Upper lobe of left lung (tissue), 6 donors: ENCODE measurements at places on chromosomes 16 and 17. TPM values are rescaled to one million over a fixed set of nuclear protein-coding genes. Genes with fewer than 3 reads are reported as not detected.

The ICAM2 gene
- 43.7 TPM for total RNA-seq

The NXPH3 gene
- 3.9 TPM for total RNA-seq

The HIGD1B gene
- total RNA-seq = 15.9 TPM

The NTN1 gene
- total RNA-seq = 3.9 TPM

The ACBD4 gene
- total RNA-seq = 29.3 TPM

The IL17C gene
- total RNA-seq = not detected

The CRHR1 gene
- total RNA-seq = not detected

The PRSS8 gene
- 125 TPM for total RNA-seq

The HES7 gene
- 4.9 TPM for total RNA-seq

The RPAIN gene
- 75.2 TPM for total RNA-seq

The CX3CL1 gene
- total RNA-seq = 66.4 TPM

The USP43 gene
- 7.1 TPM for total RNA-seq

- H3K27ac ChIP-seq = peak overlapping the region; percentile 87
- no peaks in the 10 kb centered on the region for H3K36me3 ChIP-seq
- H3K4me1 ChIP-seq = peaks cover 28% of the 10 kb centered on the region
- no peaks in the 10 kb centered on the region for H3K27me3 ChIP-seq
These were observed 124.9 kb downstream of the METRNL start for GRCh38 chr17:83204230-83204725.

GRCh38 chr16:28505489-28506137, 1.0 kb downstream of the IL27 start:
- H3K27ac ChIP-seq = no peak overlapping the region
- DNase-seq = no peak
- H3K27me3 ChIP-seq = no peaks in the 10 kb centered on the region
- H3K4me3 ChIP-seq = no peak overlapping the region
- H3K4me1 ChIP-seq = no peaks in the 10 kb centered on the region

GRCh38 chr16:20803561-20804214, 2.6 kb downstream of the ERI2 start:
- H3K4me1 ChIP-seq = peaks cover 25% of the 10 kb centered on the region
- H3K27me3 ChIP-seq = no peaks in the 10 kb centered on the region
- no peak overlapping the region for H3K4me3 ChIP-seq
- no peak overlapping the region for H3K27ac ChIP-seq
- DNase-seq = no peak

- peak; percentile 63 for DNase-seq
- H3K36me3 ChIP-seq = no peaks in the 10 kb centered on the region
- H3K4me1 ChIP-seq = peaks cover 4% of the 10 kb centered on the region
These were observed 32.2 kb upstream of the CRYBA1 start for GRCh38 chr17:29214215-29215146.

DNA sequence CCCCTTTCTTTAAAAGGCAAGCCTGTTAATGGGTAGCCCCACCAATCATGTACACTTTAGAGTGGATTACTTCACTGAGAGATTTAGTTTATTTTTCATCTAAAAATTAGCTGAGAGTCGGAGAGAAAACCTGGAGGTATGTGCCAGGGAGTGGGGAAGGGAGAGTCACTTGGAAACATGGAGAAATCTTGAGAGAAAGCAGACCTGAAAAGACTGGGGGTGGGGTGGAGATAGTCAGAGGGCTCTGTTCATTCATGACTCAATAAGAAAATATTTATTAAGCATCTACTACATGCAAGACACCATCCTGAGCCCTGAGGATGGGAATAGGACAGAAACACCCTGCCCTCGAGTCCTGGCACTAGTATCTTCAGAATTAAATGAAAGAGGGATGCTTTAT, 27.4 kb upstream of the RCVRN start:
- H3K4me3 ChIP-seq = no peak overlapping the region
- H3K27ac ChIP-seq = no peak overlapping the region
- H3K27me3 ChIP-seq = no peaks in the 10 kb centered on the region
- H3K4me1 ChIP-seq = no peaks in the 10 kb centered on the region
- no peak for DNase-seq

DNA sequence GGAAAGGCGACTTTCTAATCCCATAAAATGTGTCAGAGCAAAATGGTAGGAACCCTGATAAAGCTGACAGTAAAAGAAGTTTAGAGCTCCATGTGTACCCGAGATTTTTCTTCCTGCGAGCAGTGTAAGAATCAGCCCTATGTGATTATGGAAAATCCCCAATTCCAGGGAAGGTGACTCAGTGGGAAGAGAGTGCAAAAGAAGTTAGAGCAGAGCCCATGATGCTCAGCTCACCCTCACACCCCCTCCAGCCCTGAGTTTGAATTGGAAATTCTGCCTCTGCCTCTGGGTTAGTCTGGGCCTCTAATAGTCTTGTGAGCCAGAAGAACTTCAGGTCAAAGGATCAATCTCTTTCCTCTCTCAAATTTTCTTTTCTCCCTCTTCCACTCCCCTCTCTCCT, 12.5 kb downstream of the C17orf78 start:
- no peaks in the 10 kb centered on the region for H3K27me3 ChIP-seq
- H3K4me1 ChIP-seq = no peaks in the 10 kb centered on the region
- DNase-seq = no peak
- H3K36me3 ChIP-seq = no peaks in the 10 kb centered on the region

GRCh38 chr17:75004371-75004770, 8.1 kb upstream of the MRPL58 start:
- no peaks in the 10 kb centered on the region for H3K27me3 ChIP-seq
- H3K27ac ChIP-seq = no peak overlapping the region
- no peaks in the 10 kb centered on the region for H3K36me3 ChIP-seq
- H3K4me3 ChIP-seq = no peak overlapping the region

GRCh38 chr17:17669580-17670235, 11.6 kb upstream of the RAI1 start:
- H3K36me3 ChIP-seq = no peaks in the 10 kb centered on the region
- H3K27ac ChIP-seq = no peak overlapping the region
- DNase-seq = no peak
- H3K4me3 ChIP-seq = no peak overlapping the region
- no peaks in the 10 kb centered on the region for H3K27me3 ChIP-seq
- H3K4me1 ChIP-seq = peaks cover 13% of the 10 kb centered on the region

GRCh38 chr17:50687200-50688066, 20.3 kb downstream of the ANKRD40 start:
- no peak overlapping the region for H3K27ac ChIP-seq
- H3K36me3 ChIP-seq = no peaks in the 10 kb centered on the region
- DNase-seq = no peak
- H3K4me3 ChIP-seq = no peak overlapping the region
- H3K27me3 ChIP-seq = no peaks in the 10 kb centered on the region

DNA sequence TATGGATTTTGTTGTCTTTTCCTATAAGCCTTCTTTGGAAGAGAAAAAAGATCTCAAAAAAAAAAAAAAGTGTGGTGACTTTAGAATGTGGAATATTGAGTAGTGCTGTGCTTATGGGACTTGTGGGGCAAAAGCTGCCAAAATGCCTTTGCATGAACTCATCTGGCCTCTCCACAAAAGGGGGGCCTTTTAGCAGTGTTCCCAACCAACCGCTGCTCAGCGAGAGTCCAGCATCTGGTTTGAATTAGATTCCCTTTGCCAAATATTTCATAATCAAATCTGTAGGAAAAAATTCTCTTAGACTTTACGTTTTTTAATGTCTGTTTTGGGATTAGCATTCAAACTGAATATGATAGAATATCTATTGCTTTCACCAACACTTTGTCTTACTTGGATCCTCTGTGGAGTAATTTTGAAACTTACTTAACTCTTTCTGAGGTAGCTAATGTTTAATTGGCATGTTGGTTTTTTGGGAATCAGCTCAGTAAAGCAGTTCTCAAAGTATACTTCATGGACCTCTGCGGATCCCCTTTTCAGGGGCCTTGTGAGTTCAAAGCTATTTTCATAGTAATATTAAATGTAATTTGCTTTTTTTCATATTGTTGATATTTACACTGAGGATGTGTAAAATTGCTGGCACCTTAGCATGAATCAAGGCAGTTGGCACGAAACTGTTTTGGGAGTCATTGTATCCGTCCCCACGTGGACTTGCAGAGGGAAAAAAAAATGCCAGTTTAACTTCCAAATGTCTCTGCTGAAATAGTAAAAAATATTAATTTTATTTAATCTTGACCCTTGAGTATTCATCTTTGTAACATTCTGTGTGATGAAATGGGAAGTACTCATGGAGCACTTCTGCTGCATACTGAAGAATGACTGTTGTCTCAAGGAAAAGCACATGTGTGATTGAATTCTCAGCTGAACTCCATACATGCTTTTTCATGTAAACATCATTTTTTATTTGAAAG, 34.7 kb upstream of the VPS4A start:
- DNase-seq = peak; percentile 30
- no peaks in the 10 kb centered on the region for H3K27me3 ChIP-seq
- H3K36me3 ChIP-seq = peaks cover 8% of the 10 kb centered on the region
- H3K4me3 ChIP-seq = no peak overlapping the region
- H3K27ac ChIP-seq = peak overlapping the region; percentile 23

DNA sequence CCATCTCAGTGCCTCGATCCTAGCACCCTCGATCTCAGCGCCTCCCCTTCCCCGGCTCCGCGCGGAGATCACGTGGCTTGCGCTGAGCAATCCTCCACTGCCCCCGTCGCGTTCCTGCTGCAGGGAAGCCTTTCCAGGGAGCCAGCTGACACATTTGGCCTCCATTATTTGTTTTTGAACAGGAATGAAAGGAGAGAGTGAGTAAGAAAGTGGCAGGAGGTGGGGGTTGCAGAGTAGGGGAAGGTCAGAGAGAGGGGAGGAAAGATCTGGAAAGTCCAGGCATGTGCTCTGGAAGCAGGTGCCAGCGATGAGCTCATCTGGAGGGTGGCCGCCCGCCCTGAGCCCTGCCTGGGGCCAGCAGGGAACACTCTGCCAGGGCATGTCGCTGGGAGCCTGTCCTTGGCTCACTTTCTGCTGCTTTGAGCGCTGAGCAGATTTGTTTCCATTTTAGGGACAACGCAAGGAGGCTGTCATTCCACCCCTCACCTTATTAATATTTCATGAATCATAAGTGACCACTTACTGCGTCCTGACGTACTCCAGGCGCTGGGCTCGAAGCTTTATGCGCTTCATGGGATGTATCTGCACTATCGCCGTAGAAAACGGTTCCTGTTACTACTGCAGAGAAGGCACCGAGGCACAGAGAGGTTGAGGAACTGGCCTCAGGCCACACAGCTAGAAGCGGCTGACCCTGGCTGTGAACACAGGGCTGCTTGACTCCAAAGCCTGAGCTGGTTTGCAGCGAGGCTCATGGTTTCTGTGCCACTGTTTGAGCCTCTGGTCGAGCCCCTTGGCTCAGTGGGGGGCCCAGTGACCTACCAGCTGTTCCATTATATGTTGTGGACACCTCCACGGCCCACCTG, 283.1 kb downstream of the SEC14L1 start:
- no peaks in the 10 kb centered on the region for H3K27me3 ChIP-seq
- no peaks in the 10 kb centered on the region for H3K36me3 ChIP-seq
- H3K4me1 ChIP-seq = peaks cover 97% of the 10 kb centered on the region
- DNase-seq = peak; percentile 45
- H3K4me3 ChIP-seq = no peak overlapping the region
- peak overlapping the region; percentile 82 for H3K27ac ChIP-seq

DNA sequence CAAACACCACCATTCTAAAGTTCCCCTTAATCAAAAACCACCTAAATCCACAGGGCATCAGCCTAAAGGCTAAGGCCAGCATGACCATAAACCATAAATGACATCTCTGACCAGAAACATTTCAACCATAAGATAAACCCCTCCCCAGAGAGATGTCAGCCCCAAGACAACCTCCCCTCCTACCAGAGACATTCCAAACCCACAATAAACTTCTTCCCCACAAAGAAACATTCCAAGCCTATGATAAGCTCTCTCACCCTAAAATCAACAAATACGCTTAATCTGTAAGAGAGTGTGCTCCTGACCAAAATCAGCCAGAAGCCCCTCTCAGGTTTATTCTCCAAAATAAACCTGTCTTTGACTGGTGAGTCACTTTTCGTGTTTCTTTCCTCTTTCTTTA, 54.8 kb downstream of the SLFN5 start:
- H3K27ac ChIP-seq = no peak overlapping the region
- no peak overlapping the region for H3K4me3 ChIP-seq
- H3K4me1 ChIP-seq = no peaks in the 10 kb centered on the region
- no peaks in the 10 kb centered on the region for H3K36me3 ChIP-seq

GRCh38 chr17:56815711-56816110, 18.0 kb downstream of the C17orf67 start:
- no peaks in the 10 kb centered on the region for H3K27me3 ChIP-seq
- no peak for DNase-seq
- no peak overlapping the region for H3K27ac ChIP-seq

- no peak overlapping the region for H3K4me3 ChIP-seq
- no peak for DNase-seq
- H3K27ac ChIP-seq = peak overlapping the region; percentile 31
- H3K36me3 ChIP-seq = no peaks in the 10 kb centered on the region
These were observed 235.2 kb upstream of the CDH5 start for GRCh38 chr16:66131156-66131807.

DNA sequence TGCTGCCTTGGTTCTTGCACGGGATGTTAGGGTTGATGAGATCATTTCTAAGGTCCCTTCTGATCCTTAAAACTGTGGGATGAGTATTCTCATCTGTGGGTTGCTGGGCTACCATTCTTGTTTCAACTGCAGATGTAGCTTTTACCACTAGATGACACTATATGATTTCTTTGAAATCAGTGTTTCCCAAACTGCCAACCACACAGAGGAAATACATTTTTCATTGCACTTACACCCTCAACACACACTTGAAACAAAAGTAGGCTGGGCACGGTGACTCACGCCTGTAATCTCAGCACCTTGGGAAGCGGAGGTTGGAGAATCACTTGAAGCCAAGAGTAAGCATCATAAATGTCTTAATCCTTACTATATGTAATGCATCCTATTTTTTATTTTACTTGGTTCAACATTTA, 15.3 kb downstream of the LCMT1 start:
- H3K27me3 ChIP-seq = no peaks in the 10 kb centered on the region
- no peak overlapping the region for H3K27ac ChIP-seq
- H3K4me3 ChIP-seq = no peak overlapping the region
- DNase-seq = peak; percentile 48

DNA sequence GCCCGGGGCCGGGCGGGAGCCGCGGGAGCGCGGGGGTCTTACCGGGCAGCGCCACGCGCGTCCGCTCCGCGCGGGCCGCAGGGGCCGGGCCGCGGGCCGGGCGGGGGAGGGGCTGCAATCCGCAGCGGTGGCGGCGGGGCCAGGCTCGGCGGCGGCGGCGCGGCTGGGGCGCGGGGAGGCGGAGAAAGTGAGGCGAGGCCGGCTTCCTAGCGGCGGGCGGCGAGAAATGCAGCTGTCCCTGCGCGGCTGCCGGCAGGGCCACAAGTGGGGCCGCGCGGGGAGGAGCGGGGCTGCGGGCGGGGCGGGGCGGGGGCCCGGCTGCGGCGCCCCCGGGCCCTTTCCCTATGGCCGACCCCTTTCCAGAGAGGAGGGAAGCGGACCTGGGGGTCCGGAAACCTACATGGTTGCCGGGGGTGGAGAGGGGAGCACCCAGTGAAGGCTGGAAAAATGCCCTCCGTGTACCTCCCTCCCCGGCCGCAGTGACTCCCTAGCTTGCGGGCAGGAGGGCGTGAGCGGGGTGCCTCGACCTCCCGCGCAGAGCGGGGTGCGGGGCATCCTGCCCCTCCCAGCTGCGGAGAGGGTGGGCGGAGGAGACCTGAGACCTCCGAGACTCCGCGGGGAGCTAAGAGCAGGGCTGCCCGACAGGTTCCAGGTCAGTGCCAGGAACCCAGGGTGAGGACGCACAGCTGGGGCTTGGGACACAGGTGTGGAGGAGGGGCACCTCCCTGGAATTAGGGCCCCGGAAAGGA, at the start of gene CUEDC1:
CUEDC1 (minus strand) TSS at position 230 of the 749 bp plus-strand sequence. CDS start 69,848 bp downstream, outside the sequence.
- H3K36me3 ChIP-seq = no peaks in the 10 kb centered on the region
- H3K4me1 ChIP-seq = peaks cover 56% of the 10 kb centered on the region
- H3K27ac ChIP-seq = peak within 1 kb of the TSS; percentile 93
- DNase-seq = peak; percentile 79
